Bone marrow (tissue), 2 donors: ENCODE measurements at places on chromosomes 5 and 9.

DNA sequence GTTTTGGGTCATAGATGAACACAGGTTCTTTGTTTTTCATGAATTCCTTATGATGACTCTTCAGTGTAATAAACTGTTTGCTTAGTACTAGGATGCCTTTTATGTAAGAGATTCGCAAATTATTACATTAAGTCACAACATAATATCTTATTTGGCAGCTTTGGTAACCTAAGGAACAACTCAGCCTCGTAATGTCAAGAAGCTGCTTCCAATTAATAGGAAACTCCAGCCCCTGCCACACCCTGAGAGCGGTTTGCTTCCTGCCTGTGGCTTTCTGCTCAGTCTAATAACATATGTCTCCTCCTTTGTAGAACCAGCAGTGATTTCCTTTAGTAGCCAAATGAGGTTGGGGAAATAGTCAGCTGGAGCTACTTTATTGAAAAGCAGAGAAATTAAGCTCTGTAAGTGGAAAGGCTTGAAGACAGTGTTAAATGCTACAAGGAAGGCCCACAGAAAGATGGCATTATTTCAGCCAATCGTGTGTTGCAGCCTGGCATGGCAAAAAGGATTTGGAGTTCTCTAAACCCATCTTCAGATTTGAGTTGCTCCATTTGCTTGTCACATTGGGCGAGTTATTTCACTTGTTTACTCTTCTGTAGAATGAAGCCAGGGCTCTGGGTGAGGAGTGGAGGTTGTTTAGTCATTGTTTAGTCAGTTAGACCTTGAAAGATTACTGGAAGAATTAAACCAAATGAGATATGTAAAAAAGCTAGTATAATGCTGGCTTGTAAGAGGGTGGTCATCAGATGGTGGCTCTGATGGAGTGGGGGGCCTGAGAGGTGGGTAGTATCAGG, 54.1 kb downstream of the MTAP start:
- no peak for DNase-seq

GRCh38 chr5:72301557-72301956, 18.5 kb downstream of the MRPS27 start:
- DNase-seq: no peak

- DNase-seq: no peak
These were observed 118.5 kb downstream of the NRG2 start for GRCh38 chr5:139924294-139925215.

DNA sequence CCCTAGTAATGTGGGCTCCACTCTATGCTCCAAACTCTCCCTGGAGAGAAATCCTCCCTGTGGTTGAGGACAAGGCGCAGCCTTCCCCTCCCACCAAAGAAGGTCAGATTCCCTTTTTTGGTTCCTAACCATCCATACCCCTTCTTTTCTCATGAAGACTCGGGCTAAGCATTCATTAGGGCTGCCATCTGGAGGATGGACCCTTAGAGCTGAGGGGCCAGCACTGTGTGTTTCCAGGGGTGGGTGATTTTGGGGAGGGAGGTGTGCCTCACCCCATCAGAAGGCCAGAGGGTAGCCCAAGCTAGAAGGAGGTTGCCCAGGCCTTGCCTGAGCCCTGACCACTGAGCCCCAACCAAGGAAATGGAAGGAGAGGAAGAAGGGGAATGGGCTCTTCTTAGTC, 36.8 kb downstream of the TGFBI start:
- DNase-seq: no peak

- no peak for DNase-seq
These were observed 84.5 kb downstream of the UBAP2 start for GRCh38 chr9:33964086-33964768.

GRCh38 chr9:136791516-136792276, 552 bp downstream of the TMEM141 start:
- DNase-seq: peak; percentile 51

GRCh38 chr9:112166176-112167140, 8.6 kb downstream of the SUSD1 start:
- no peak for DNase-seq

- no peak for DNase-seq
These were observed 21.4 kb downstream of the ZNF169 start for GRCh38 chr9:94280409-94280989.

DNA sequence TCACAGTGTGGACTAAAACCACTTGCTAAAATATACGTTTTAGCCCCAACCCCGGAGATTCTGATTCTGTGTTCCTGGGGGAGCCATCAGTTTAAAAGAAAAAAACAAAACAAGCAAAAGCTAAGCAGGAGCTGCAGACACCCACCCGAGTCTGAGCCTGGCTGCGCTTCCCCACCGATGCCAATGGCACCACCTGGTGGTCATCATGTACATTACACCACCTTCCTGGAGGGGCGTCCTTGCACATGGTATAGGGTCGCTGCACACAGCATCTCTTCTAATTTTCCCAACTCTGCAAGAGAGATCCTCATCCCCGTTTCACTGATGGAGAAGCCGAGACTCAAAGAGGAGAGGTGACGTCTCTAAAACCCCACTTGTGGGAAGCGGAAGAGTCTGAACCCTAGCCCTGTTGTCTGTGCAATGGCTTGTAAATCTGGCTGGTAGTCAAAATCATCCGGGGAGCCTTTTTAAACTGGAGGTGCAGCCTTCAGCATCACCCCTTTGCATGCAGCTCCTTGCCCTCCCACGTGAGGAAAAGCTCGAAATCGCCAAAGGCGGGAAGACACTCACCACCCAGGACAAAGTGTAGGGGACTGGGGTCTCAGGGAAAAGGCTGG, 23.1 kb upstream of the CNOT6 start:
- DNase-seq: peak; percentile 25

GRCh38 chr5:103886826-103887225, 324.2 kb upstream of the NUDT12 start:
- DNase-seq: no peak

DNA sequence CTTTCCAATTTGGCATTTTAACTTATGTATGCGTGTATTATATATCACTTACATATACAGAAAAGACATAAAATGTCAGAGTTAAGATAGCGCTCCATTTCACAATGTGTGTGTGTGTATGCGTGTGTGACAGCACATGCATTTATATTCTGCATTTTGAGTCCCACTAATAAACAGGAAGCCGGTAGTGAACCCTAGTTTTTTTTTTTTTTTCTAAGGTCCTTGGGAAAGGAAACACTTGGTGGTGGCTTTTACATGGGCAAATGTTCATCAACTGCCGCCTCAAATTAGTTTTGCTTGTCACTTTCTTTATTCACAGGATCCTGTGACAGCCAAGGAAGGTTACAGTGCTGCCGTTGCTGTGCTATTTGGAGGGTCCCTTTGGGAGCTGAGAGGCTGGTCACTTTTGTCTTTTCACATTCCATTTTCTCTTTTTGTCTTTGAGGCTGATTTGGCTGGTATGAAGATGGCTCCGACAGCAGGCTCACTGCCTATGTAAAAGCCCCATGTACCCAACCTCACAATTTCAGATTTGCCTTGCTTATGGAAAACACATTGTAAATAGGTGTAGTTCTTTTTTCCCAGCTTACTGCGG, 298.9 kb downstream of the CSNK1G3 start:
- DNase-seq: no peak

DNA sequence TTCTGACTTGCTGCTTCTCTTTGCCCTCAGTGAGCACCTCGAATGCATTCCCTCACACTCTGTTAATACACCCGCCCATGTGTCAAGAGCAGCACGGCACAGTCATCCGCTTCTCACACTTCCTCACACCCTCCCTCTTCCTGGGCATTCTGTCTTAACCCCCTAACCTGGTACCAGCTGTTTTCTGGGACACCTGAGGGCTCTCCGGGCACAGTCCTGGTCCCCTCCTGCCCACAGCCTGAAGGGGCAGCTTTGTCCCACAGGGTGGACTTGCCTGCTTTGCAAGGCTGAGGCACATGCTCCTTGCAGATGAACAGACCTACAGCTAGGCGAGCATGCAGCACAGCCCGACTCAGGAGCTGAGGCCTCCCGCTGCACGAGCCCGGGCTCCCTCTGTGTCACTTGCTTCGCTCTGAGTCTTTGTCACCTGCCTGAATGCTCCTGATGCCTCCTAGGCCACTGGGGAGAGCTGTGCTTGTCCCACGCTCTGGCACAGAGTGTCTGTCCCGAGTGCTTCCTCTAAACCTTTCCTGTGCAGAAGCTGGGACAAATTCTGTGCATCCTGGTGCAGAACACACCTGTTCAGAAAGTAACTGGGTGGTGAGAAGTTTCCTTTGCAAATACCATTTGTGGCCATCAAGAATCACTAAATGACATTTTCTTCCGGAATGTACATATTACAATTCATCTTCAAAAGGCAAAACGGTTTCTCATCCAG, 47.8 kb downstream of the AHRR start:
- DNase-seq: no peak

DNA sequence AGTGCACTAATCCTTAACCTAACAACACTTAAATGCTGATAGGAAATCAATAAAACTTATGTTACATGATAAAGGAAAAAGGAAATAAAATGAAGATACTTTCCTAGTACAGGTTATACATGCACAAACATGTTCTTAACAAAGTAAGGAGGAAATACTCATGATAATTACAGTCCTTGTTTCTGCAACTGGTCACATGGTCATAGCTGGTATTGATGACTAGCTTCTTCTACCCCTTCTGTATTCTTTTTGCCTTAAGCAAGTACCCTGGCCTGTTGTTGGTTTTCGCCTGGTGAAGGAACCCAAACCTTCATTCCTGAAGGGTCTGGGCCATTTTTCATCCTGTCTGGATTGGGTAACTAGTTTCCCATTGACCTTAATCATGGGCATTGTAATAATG, 93.7 kb upstream of the FBN2 start:
- DNase-seq: no peak

DNA sequence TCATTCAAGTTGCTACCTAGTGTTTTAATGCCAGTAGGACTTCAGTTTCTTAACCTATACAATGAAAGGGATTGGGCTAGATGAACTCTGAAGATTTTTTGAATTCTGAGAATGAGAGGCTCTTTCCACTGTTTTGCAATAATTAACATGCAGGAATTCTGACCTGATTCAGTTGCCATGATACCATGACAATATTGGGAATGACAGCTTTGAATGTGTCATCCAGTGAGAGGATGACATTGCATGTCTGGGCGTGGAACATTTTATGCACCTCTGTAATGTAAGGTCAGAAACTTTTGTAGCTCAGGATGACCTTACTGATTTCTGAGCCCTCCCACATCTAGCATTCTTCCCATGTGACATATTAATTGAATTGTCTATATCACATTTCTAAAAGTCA, 30.6 kb upstream of the SPINK5 start:
- DNase-seq: no peak

- no peak for DNase-seq
These were observed 19.7 kb upstream of the PCDHAC2 start for GRCh38 chr5:140946578-140946977.

GRCh38 chr9:22425551-22425950, 21.1 kb upstream of the DMRTA1 start:
- DNase-seq: no peak

DNA sequence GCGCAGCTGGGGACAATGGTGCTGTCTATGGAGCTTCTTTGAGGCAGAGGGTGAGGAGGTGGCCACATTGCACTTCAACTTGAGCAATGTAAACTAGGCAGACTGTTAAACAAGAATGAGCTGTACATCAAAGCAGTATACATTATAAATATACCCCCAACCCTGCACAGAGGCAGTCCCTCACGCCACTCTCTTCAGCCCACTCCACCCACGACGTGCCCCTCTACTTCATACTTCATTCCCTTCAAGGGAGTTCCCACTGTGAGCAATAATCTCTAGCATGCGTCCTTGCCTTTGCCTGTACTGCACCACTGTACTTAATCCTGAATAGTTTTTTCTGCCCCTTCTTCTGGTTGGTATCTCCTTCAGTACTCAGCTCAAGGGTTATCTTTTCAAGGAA, 14.4 kb downstream of the TRPM3 start:
- no peak for DNase-seq

- no peak for DNase-seq
These were observed 20.7 kb downstream of the COL23A1 start for GRCh38 chr5:178569485-178569884.

GRCh38 chr9:112970939-112971338, 41.1 kb downstream of the ZNF883 start:
- DNase-seq: no peak

- DNase-seq: peak; percentile 87
These were observed 89.2 kb upstream of the PRLR start for GRCh38 chr5:35319333-35320002.

GRCh38 chr9:7121664-7122063, 363.9 kb downstream of the KDM4C start:
- DNase-seq: no peak

DNA sequence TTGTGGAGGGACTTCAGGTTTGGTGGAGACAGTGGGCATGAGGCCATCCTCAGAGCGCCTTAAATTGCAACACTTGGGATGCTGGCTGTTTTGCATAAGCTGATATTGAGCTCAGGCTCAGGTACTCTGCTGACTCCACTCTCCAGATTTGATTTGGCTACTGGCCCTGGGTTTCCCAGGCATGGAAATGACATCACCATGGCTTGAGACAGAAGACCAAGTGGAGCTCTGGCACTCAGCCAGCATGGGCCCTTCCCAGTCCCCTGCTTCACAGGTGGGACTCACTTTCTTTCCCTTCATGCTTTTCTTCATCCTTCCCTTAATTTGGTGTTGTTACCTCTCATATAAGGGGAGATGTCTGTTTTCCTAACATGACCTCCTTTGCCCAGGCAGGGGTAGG, 72.0 kb upstream of the IL12B start:
- no peak for DNase-seq

- no peak for DNase-seq
These were observed 76.4 kb upstream of the RARS1 start for GRCh38 chr5:168409591-168410458.

GRCh38 chr9:85108229-85108628, 438.7 kb downstream of the NTRK2 start:
- DNase-seq: no peak

GRCh38 chr9:105290954-105291353, 46.5 kb downstream of the SLC44A1 start:
- no peak for DNase-seq
